ENCODE measurements at places on chromosomes 6 and 20.

- no peak for DNase-seq
Observed at GRCh38 chr20:7792150-7792869, 147.9 kb downstream of the HAO1 start.

DNA sequence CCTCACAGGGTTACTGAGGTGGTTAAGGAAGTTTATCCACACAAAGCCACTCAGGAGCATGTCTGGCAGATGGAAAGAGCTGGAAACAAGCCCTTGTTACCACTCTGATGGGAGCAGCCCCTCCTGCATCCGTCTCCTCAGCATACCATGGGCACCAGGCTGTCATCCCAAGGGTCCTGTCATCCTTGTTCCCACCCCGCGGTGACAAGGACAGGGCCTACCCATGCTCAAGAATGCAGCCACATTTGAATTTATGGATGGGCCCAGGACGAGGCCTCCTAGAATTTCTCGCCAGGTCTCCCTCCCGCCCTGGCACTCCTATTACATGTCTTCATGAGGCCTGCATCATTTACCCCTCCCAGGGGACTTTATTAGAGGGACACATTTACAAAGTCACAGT, 60.0 kb downstream of the NPEPL1 start:
- DNase-seq: no peak

GRCh38 chr20:61482056-61482887, 230.2 kb downstream of the CDH4 start:
- no peak for DNase-seq

DNA sequence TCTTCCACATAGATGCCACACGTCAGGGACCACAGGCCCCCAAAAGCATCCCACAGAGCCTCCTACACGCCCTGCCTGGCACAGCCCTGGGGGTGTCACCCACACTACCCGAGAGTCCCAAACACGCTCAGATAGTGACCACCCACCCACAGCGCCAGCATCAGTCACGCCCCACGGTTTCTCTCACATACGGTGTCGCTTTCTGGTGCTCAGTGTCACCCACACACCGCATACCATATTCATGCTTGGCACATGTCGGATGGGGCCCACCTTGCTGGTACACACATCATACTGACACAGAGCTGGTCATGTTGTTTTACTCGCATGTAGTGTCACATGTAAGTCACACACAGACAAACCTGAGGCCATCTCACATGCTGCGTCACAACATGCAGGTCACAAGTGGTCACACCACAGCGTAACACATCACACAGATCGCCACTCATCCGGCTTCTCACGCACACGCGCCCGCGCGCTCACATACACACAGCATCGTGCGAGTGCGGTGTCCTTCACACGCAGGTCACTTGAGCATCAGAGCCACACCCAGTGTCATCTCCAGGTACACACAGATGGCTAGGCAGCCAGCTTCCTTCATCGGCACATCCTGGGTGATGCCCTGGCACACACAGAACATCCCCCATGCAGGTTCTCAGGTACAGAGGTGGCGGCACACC, 3.4 kb downstream of the TEAD3 start:
- no peak for DNase-seq

DNA sequence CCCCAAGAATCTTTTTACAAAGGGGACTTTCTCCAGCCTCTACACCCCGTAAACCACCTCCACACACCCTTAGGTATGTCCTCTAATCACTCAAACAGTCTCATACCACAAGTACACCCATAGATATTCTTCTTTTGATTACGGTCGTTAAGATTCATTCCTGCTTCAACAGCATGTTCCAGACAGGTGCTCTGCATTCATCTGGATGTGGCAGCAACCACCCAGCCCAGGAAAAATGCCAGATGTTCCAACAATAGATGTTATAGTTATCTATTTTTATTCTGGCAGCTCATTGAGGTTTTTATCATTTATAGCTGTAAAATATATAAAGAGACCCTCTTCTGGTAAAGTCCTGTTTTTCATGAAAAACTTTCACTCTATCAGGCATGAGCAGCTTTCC, 60.7 kb downstream of the SIM1 start:
- no peak for DNase-seq

DNA sequence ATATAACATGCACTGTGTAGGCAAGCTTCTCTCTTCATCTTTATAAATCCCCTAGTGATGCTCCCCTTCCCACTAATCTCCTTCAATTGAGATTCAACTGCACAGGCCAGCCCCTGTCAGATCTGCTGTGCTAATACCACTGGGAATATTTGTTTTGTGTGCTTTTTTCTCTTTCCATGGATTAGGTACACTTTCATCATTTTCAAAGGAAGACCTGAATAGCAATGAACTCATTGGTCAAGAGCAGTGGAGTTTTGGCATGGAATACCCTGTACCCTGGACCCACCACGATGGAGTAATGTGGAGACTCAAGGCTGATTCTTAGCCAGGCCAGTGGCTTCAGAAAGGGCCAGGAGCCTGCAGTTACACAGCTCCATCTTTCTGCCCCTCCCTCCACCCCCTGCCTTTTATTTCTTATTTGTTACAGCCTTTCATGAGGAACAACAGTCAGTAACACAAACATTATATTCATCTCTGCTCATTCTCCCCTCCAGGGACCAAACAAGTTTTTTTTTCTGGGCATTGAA, 75.4 kb upstream of the KCNG1 start:
- no peak for DNase-seq

DNA sequence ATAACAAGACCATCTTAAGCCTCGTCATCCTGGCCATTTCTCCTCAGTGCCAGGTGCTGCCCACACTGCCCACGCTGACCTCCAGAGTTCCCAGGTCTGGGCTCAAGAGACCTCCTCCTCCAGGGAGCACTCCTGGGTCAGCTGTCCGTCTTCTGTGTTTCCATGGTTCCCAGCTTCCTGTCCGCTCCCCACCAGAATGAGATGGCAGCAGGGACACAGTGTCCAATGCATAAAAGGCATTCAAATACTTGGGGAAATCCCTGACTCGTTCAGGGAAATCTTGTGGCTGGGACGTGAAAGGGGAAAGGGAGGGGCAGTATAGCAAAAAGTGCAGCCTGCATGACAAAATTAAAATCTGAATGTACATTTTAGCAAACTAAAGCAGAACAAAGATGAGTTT, 54.3 kb downstream of the SLC23A2 start:
- no peak for DNase-seq

DNA sequence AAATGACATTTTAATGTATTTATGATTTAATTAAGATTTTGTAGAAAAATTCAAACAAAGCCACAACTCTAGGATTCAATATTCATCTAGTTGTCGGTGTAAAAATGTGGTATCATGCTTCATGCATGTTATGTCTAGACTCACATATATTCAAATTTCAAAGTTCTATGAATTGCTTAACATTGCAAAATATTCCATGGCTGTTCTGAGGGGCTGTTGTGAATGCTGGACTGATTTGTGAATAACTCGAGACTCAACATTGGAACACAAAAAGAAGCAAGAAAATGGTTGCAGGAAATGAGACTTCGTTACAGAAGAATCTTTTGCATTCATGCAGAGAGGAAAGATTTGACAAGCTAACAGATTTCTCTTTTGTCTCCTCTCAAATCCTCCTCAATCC, 705.9 kb downstream of the DHX35 start:
- DNase-seq: no peak

DNA sequence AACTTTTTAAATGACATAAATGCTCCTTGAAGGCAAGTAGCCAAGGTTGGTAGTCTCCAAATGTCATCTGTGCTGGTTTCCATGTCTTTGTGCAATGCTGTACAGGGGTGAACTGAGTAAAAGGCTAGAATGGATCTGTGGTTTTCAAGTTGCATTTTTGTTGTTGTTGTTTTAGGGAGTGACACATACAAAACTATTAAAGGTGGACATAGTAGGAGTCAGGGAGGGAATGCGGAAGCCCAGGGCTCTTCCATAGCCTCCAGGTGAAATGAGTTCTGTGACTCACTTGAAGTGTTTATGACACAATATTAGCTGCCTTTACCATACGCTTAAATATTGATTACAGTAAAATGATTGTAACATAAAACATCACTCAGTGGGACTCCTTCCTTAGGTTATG, 22.5 kb upstream of the QKI start:
- DNase-seq: no peak
